Fibroblast of gingiva (primary cell): ENCODE measurements at places on chromosomes 12 and 14.

- DNase-seq = no peak
Observed at GRCh38 chr14:94697773-94698556, 71.9 kb downstream of the GSC start.

DNA sequence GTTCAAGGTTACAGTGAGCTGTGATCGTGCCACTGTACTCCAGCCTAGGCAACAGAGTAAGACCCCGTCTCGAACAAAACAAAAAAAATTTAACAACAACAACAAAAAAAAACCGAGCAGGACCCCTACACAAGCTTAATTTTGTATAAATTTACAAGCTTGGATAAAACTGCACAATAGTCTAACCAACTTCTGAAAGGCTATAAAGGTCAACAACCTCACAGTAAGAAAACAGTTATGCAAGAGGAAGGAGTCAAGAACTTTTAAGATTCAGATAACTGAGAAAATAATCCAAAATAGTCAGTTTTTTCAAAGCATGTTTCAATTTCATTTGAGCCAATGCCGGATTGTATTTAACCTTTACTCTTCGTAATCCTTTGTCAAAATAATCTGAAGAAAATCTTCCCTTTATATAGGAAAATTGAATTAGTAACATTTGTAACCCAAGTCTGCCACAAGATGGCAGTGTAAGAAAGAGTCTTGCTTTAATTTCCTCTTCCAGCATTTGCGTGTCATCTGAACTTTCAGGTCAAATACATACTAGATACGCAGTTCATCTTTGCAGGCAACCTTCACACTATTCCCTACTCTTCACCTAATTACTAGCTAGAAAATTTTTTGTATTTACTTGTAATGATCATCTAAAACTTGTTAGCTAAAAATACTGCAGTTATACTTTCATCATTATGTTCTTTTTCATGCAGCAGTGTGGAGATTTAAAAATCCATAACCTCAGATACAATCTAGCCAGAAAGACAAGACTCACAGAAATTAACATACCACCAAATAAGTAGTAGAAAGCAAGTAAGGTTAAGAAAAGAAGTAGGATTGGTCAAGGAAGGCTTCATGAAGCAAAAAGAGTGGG, 5.8 kb downstream of the CCNB1IP1 start:
- DNase-seq = peak; percentile 56

DNA sequence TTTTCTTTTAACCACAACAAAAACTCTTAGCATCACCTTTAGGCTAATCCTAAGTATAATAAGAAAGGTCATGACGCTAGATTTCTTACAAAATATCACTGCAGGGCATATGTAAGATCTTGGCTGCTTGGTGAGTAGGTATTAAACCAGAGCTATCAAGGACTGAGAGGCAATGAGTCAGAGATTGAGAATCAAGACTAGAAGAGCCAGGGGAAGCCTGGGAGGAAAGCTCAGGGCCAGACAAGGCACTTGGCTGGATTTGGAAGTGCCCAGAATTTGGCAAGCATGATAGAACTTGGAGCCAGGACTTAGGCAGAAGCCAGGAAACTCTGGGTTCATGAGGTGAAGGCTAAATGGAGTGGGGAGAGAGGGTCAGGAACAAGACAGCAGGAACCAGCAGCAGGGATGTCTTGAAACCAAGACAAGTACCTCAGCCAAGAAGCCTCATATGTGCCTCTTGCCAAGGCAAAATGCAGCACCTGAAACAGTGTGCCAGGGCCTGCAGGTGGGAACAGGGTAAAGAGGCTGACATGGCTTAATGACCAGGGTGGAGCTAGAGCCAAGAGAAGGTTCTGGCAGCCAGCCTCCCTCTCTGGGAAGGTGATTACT, 49.9 kb downstream of the PTHLH start:
- peak; percentile 57 for DNase-seq

DNA sequence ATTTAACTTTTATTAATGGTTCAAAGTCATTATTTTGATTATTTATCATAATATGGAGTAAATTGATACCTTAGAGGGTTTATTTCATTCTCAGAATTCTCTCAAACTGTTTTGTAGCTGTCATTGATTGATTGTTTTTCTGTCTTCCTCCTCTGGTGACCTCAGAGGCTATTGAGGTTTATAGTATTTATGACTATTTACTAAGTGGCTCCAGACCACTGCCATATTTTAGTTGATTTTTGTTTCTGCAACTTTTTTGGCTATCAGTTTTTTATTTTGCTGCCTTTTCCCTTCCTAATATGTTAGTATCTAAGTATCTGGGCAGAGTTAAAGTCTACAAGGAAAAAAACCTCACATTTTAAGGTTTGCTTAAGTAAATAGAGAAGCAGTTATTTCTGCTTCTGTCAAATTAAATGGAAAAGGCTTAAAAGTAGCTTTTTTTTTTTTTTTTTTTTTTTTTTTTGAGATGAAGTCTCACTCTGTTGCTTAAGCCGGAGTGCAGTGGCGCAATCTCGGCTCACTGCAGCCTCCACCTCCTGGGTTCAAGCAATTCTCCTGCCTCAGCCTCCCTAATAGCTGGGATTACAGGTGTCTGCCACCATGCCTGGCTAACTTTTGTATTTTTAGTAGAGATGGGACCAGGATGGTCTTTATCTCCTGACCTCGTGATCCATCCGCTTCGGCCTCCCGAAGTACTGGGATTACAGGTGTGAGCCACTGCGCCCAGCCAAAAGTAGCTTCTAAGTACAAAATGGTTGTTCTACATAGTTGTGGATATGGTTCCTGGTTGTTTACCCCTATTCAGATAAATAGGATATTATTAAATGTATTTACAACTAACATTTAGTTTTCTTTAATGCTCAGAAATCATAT, 8.2 kb downstream of the MDM2 start:
- no peak for DNase-seq

DNA sequence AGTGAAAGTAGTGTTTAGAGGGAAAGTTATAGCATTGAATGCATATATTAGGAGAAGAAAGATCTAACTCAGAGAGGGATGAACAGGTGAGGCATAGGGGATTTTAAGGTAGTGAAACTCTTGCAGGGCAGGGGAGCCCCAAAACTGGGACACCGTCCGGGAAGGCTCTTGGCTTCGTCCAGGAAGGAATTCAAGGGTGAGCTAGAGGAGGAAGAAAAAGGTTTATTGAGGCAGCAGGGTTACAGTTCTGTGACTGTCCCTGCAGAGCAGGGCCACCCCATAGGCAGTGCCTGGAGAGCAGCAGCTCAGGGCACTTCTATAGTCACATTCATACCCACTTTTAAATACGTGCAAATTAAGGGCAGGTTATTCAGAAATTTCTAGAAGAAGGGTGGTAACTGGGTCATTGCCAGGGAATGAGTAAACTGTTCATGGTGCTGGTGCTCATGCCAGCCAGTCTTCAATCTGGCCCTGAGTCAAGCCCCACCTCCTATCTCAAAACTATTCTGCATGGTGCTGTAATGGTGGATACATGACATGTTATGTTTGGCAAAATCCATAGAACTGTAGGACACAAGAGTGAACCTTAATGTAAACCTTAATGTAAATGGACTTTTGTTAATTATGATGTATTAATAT, 1.2 kb upstream of the OAS1 start:
- no peak for DNase-seq
